Activated T-helper 1 cell treated with anti-CD3 and anti-CD28 coated beads, Interleukin-12 subunit alpha, Interleukin-12 subunit beta, Interleukin-2, Interleukin-4 antibody, amounts not matched to agents 30 ng/mL and 10 ng/mL and 1 ng/mL, durations not matched to agents 14 hours and 24 hours and 36 hours (primary cell): ENCODE measurements at places on chromosomes 11 and 22. TPM values are rescaled to one million over a fixed set of nuclear protein-coding genes. Genes with fewer than 3 reads are reported as not detected.
A peak's percentile ranks its signal among the peaks of the same experiment; 100 is the strongest.

- peak; percentile 59 for DNase-seq
Observed at GRCh38 chr11:67271541-67272284, 5.4 kb downstream of the GRK2 start.

The MPPED1 gene
- not detected in 2 replicates for total RNA-seq

The CYP2D6 gene
- total RNA-seq: 4.1 and 4.6 TPM in 2 replicates

- no peak for DNase-seq
Observed at GRCh38 chr11:22432291-22433093, 94.3 kb downstream of the SLC17A6 start.

DNA sequence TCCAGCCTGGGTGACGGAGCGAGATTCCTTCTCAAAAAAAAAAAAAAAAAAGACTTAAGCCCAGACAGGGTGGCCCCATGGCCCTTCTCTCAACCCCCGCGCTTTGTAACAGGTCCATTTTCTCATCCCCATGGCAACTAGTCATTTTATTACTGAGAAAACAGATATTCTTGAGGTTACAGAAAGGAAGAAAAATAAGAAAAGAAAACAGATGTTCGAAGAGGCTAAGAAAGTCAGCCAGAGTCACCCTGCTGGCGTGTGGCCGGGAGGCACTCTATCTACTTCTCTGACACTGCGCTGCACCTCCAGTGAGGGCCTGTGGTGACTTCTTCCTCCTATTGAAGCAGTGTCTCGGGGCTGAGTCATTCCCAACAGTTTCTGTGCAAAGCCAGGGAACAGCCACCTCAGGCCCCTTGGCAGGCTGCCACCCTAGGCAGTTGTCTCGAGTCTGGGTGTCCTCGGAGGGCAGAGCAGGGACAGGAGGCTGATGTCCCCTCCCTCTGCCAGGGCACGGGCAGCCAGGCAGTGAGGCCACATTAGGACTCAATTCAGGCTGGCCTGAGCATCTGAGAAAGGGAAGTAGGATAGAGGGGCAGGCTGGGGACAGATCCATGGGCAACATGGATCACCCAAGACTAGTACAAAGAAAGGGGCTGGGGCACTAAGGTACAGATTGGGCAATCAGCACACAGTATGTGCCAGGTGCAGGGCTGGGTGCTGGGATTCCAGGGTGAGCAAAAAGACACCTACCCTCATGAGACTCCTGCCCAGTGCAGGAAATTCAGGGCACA, 16.4 kb upstream of the SYVN1 start:
- no peak for DNase-seq

The SGSM1 gene
- 0.13 and 0.64 TPM in 2 replicates for total RNA-seq

GRCh38 chr22:25205847-25206246, 6.2 kb downstream of the CRYBB3 start:
- DNase-seq: no peak

DNA sequence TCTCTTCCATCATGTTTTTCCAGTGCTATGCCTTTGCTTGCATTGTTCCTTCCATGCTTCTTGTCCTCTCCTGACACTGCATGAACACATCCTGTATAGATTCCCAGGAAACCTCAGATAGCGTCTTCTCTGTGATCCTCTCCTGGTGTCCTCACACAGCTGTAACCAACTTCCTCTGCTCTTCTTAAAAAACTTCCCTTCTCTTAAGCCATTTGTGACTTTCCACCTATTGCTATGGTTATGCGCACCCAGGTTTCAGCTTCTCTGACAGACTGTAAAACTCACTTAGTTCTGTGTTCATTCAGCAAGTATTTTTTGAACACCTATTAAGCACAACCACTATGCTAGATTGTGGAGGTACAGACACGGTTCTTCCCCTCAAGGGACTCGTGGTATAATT, 5.1 kb upstream of the APLP2 start:
- DNase-seq: no peak

The MPEG1 gene
- not detected in 2 replicates for total RNA-seq

DNA sequence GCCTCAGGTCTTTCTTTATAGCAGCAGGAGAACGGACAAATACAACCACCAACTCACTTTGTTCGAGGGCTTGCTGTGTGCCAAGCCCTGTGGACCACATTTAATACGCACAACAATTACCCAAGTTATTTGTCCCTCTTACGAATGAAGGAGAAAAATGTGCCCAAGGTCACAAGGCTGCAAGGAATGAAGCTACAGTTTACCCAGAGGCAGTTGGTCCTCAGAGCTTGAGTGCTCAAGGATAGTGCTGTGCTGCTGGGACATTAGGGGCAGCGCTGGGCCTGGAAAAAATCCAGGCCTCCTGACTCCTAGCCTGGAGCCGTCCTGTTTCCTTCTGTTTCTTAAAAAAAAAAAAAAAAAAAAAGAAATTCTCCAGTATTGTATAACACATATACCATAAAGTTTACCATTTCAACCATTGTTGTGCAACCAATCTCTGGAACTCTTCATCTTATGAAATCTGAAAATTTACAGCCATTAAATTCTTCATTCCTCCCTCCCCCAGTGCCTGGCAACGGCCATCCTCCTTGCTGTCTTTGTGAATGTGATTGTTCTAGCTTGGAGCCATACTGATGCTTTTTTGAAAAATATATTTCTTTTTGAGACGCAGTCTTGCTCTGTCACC, 1.0 kb upstream of the C11orf86 start:
- DNase-seq: no peak

DNA sequence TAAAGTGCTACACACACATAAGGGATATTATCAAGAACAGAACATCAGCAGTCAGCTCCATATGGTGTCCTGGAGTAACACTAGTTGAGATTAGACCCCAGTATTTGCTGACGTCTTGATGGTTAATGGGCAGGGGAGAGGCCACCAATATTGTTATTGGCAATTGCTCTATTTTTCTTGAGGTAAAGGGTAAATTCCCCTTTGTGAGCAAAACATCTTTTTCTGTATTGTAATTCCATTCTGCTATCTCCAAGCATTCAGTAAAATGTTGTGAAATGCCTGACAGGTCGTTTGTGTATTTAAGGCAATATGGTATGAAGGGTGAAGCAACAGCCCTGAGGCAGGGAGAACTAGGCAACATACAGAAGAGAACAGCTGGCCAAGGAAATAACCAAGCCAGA, 21.9 kb downstream of the PC start:
- DNase-seq: no peak

The MMP27 gene
- not detected in 2 replicates for total RNA-seq

DNA sequence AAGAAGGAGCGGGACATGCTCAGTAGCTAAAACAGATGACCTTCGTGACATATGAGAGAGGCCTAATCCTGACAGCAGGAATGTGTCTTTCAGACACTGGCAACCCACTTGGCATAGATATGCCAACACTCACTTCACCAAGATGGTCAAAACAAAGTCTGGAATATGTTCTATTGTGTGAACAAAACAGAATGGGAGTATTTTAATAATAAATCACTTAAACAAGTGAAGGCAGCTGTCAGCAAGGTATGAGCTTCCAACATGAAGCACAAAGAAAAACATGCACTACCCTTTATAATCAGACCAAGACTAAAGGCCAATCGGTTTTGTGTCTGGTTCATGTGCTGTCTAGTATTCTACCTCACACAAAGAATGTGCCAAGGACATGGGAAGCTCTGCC, 23.1 kb downstream of the CCDC34 start:
- no peak for DNase-seq

DNA sequence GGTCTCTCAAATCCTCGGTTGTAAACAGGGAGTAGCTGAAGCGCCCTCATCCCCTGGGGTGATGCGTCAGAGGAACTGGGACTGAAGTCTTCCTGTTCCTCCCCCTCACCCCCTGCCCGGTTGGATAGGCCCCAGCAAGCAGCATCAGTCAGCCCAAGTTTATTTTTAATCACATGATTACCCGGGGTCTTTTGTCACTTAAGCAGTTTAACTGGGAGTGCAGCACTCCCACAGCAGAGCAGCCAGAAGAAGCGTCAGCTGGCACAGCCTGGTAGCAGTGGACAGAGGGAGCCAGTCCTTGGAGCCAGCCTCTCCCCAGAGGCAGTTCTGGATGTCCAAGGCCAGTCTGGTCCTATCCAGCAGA, 342.1 kb downstream of the CTTN start:
- DNase-seq: no peak

GRCh38 chr11:46737699-46738098, 18.7 kb downstream of the F2 start:
- DNase-seq: no peak

The ADORA2A gene
- 27.3 and 27.7 TPM in 2 replicates for total RNA-seq

The COMT gene
- total RNA-seq: 99.4 and 112 TPM in 2 replicates

DNA sequence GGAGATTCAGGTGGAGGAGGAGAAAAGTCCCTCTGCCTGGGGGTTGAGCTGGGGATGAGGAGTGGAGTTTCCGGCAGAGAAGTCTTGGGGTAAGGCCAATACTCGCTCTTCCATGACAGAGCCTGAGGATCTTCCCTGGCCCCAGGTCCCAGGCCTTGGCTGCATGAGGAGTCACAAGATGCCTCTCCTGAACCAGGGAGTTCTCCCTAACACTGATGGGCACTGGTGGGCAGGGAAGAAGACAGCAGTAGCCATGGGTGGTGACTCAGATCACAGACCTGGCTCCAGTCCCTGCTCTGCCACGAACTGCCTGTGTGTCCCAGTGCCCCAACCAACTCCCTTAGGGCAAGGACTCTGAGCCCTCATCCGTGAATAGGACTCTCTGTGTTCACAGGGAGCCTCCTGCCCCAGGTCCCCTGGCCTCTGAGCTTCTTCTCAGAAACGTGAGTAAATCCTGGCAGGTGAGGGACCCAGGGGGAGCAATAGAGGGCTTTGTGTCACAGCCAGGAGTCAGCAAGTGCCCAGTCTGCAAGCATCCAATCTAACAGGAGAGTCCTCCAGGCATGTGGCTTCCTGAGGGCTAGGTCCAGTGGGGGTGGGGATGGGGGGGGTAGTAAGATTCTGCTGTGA, 45.5 kb upstream of the FTH1 start:
- DNase-seq: no peak

The CD3E gene
- total RNA-seq: 630 and 646 TPM in 2 replicates

DNA sequence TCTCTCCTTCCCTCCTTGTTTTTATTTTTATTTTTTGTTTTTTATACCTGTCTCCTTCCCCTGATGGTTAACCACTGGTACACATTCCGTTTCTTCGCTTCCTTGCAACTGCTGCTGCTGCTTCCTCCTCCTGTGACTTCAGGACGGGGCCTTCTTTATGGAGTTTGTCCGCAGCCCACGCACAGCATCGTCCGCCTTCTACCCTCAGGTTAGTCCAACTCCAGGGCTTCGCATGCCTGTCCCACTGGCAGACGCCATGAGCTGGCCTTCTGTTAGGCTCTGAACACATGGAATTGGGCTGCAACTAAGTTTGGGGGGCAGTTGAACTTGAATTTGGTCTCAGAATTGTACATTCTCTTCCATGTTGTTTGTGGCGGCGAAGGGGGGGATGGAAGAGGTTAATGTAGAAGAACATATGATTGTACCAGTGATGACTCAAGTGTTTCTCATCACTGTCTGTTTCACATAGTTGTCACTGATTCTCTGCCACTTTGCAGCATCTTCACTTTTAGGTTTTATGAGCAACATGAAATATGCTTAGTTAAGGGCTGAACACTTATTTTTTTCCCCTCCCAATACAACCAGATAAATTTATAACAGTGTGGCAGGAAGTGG, 83.0 kb upstream of the YWHAH start:
- no peak for DNase-seq

The ARSA gene
- 26.2 and 27.3 TPM in 2 replicates for total RNA-seq

The MDK gene
- 5.0 and 7.1 TPM in 2 replicates for total RNA-seq

GRCh38 chr11:24216488-24216887, 280.4 kb upstream of the LUZP2 start:
- no peak for DNase-seq

- DNase-seq: no peak
Observed at GRCh38 chr11:73324665-73325035, 16.6 kb downstream of the ARHGEF17 start.

- DNase-seq: no peak
Observed at GRCh38 chr22:25818541-25818940, 76.6 kb downstream of the MYO18B start.

The CXCR5 gene
- total RNA-seq: 5.1 and 5.5 TPM in 2 replicates

The PRR33 gene
- 0.05 TPM in 1 of 2 replicates, not detected in the other for total RNA-seq

DNA sequence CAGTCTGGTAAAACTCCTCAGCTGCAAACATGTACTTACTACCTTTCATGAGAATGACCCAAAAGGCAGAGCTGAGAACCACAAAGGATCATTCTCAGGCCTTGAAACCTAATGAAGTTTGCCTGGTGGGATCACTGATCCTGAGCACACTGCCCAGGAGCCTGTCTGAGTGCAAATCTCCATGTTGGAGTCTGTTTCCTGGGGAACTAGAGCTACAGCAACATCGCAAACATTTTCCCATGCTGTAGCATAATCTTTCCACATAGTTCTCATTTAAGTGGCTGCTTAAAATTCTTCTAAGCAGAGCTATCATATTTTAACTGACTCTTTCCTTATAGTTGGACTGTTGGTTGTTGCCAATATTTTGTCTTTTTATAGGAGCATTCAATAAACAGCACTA, 58.5 kb downstream of the GUCY1A2 start:
- DNase-seq: no peak

- peak; percentile 72 for DNase-seq
Observed at GRCh38 chr22:38868886-38869381, 3.1 kb downstream of the CBX6 start.

DNA sequence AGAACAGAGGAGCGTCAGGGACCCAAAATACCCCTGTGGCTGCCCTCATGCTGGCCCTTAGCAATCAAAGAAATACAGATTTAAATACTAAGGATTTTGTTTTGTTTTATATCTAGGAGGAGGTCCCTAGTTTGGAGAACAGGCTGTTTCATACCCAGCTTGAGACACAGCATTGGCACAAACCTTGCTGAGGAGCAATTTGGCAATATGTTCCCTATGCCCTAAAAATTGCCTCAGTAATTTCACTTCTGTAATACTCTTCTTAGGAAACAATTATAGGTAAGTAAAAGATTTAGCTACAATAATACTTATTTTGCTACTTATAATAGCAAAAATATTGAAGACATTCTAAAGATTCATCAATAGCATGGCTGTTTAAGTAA, 37.0 kb downstream of the TSKU start:
- no peak for DNase-seq

The PLEKHA7 gene
- 8.3 and 10.3 TPM in 2 replicates for total RNA-seq

GRCh38 chr11:9057007-9057406, 34.4 kb downstream of the SCUBE2 start:
- no peak for DNase-seq

GRCh38 chr22:45647532-45648225, 24.0 kb upstream of the ATXN10 start:
- no peak for DNase-seq

- DNase-seq: no peak
Observed at GRCh38 chr11:129373489-129373953, 2.1 kb upstream of the BARX2 start.

DNA sequence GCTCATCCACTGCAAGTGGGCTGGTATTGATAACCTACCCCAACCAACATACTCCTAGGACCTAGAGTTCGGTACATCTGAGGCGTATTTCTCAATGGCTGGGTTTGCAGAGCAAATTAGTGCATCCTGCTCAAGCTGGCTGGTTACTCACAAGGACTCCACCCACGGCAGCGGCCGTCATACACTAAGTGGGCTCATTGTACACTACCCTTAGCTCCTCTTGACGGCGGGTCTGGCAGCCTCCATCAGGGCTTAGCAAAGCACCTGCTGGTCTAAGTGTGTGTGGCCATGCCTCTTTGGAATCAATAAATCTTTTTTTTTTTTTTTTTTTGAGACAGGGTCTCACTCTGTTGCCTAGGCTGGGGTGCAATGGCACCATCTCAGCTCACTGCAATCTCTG, 20.2 kb upstream of the KCNJ11 start:
- no peak for DNase-seq

GRCh38 chr11:43770173-43770572, 89.6 kb downstream of the HSD17B12 start:
- DNase-seq: no peak

The AMOTL1 gene
- total RNA-seq: 4.4 and 4.9 TPM in 2 replicates

The PDE2A gene
- total RNA-seq: 0.57 and 0.64 TPM in 2 replicates

The MIOX gene
- 0.29 TPM in 1 of 2 replicates, not detected in the other for total RNA-seq

- no peak for DNase-seq
Observed at GRCh38 chr11:117932426-117932825, 3.2 kb upstream of the TMPRSS13 start.

- DNase-seq: no peak
Observed at GRCh38 chr22:22037740-22038139, 55.2 kb upstream of the TOP3B start.
